Lung (tissue), 17 donors: ENCODE measurements at places on chromosomes 2 and 18.

GRCh38 chr2:152385650-152386049 is 50.7 kb downstream of the FMNL2 start:
- DNase-seq, result no peak

DNA sequence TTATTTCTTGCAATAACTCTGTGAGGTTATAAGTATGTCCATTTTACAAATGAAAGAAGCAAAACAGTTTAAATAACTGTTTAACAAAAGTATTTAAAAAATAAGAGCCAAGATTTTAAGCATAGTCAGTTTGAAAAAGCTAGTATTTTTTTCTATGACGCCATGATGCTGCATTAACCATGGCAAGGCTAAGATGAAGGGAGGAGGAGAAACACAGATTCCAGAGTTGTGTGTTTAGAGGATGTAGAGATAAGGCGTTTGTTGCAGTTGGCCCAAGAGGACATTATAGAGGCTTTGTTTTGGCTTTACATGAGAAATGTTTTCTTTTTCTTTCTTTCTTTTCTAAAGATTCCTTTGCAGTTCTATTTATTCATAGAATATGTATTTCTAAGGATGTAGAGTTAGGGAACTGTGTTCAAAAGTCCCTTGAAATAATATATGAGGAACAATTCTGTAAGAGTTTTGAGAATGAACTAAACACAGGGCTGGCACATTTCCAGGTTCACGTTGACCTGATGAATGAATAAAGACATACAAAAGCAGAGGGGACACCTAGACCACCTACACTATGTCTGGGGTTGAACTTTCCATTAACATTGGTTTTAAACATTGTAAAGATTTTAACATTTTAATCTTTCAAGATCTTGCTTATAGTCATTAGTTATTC is 244.2 kb downstream of the KCNS3 start:
- DNase-seq, result no peak

- DNase-seq, result no peak
These were observed 155.0 kb upstream of the SLC8A1 start for GRCh38 chr2:40606862-40607261.

DNA sequence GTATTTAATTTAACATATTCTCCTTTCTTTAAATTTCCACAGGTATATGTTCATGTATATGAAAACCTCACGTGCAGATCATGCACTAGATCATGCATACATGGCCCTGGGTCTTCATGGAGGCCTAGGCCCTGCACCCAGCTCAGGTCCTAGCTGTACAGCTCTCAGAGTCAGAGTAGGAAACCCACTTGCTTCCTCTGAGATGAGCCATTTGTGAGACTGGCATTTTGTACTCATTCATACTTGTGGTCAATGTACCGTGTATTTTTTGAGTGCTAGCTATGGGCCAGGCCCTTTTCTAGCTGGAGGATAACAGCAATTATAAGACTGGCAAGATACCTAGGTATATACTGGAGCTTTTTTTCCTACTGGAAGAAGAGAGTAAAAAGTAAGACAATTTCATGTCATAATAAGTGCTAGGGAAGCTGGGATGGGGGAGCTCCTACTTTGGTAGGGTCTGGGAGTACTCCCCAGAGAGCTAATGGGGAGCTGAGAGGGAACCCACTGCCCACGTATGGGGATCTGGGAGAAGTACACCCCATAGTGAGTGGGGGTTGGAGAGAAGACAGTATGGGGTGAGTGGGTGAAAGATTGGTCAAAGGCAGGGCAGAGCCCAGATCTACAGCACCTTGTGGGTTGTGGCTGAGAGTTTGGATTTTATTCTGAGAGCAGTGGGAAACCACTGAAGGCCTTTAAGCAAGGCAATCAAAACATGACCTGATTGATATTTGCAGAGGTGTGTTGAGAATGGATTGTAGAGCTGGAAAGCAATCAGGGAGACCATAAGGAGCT is 72.0 kb downstream of the POLE4 start:
- DNase-seq, result no peak

DNA sequence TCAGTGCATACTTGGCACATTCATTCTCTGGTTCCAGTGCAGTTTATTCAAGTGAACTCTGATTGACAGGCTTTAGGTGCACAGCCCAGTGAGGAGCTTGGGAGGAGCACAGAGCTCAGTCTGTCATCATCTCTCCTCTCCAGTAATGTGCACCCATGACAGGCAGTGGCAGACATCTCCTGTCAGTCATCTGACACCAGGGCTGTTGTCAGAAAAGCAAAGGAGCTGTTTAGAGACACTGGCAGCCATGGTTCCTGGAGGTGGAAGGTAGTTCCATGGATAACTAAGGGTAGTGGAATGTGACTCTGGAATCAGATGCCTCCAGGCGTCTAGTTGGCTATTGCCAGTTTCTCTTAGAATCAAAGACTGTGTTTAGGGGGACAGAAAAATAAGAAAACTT is 308.8 kb downstream of the DCDC2C start:
- DNase-seq, result no peak

- no peak for DNase-seq
These were observed 83.9 kb downstream of the ACTR3 start for GRCh38 chr2:113973810-113974209.

DNA sequence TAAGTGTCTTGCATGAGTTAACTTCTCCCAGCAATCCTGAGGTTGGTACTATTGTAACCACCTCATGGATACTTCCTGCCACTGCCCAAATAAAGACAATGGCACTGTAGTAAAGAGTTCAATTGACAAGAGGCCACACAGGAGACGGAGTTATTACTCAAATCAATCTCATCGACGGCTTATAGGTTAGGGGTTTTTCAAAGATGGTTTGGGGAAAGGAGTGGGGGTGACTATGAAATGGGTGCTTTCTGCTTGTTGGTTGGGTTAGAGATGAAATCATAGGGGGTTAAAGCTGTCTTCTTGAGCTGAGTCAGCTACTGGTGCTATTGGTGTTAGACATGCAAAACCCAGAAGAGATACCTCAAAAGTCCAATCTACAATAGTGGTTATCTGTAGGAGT is 1258.0 kb upstream of the ZEB2 start:
- DNase-seq, result no peak
